Activated effector memory CD4-positive, alpha-beta T cell treated with Interleukin-2 at 50 U/mL for 16 hours (primary cell): ENCODE measurements at places on chromosomes 5 and 9.

DNA sequence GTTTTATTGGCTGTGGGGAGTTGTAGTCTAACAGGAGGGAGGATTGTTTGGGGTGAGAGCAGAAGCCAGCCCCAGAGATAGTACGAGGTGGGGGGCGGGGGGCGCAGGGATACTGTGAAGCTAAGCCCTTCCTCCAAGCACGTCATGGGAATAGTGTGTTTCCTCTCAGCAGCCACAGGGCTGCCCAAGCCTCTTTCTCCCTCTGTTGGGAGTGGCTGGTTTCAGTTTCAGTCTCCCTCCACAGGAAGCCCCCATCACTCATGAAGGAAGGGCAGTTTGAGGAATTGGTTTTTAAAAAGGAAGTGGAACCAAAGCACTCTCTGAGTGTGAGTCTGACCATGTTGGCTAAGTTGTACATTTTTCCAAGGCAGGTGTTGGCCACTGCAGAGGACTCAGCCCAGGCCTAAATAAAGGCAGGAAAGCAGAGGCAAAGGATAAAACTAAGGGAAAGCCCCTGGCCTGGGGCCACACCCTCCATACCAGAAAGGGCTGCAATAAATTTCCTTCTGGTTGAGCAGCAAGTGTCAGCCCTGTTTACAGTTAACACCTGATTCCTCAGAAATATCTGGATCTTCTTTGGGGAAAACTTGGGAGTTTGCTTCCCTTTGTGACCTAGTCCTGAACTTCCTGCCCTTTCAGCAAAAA, 3.2 kb downstream of the RAB24 start:
- DNase-seq = peak; percentile 26

GRCh38 chr5:93401634-93402213, 179.3 kb downstream of the NR2F1-AS1 start:
- no peak for DNase-seq

- DNase-seq = no peak
These were observed 54.5 kb downstream of the ZNF366 start for GRCh38 chr5:72452515-72453245.

DNA sequence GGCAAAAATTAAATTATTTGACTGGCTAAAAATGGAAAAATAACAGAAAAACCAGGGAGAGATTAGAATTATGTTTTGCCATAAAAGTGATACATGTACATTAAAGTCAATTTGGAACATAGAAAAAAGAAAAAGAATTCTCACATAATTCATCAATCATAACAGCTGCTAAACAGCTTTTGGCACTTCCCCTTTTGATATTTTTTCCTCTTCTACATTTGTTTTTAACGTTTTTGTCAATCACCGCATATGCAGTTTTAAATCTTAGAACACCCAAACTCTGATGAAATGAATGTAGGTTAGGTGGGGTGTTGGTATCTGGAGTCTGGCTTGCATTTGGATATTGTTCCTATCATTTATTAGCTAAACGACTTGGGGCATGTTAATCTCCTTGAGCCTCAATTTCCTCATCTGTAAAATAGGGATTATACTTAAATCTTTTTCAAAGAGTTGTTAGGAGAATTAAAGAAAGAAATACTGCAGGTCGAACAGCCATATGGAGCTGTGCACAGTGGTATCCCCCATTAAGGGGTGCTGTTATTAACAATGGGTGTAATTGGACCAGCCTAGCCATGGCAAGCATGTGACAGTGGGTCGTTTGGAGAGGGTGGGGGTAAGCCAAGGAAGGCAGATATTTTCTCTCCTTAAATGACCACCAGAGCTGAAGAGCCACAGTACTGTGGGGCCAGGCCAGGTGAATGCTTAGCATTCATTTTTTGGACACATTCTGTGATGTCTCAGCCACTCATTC, 22.6 kb downstream of the NPR3 start:
- DNase-seq = no peak

GRCh38 chr9:5718296-5719032, 89.6 kb downstream of the RIC1 start:
- no peak for DNase-seq

GRCh38 chr9:133048595-133048994, 13.2 kb upstream of the CEL start:
- DNase-seq = no peak

- peak; percentile 9 for DNase-seq
These were observed 22.5 kb upstream of the NINJ1 start for GRCh38 chr9:93156475-93157008.

DNA sequence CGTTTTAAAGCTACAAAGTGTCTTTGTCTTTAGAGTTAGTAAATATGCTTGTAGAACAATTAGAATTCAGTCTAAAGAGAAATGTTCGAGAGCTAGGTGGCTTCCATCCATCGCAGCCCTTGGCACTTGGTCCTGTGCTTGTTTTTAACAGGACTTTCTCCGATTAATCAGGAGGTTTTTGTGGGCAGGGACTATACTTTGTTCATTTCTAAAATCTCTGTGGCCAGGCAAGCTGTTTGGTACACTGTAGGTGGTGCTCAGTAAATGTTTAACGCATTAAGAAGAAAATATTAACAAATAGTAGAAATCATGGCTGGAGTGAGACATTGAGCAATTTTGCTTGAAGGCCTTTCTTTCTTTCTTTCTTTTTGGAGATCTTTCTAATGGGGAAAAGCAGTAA, 20.8 kb downstream of the AGXT2 start:
- DNase-seq = no peak

- DNase-seq = no peak
These were observed 8.4 kb downstream of the EEIG1 start for GRCh38 chr9:127972236-127972871.

DNA sequence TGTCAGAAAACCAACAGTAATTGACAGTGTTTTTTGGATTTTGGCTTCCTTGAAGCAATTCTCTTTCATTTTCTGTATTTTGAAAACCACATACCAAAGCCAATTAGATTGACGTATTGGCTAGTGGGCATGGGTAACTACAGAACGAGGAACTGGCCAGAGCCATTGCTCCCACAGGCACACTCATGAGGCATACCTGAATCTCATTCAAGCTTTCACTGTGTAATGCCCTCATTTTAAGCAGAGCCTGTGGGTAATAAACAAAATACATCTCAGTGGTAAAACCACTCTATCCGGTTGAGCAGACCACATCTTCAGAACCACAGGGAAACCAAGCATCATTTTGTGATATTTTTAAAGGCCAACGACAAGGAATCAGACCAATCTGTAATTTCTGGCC, 394.1 kb downstream of the ZNF608 start:
- DNase-seq = no peak

DNA sequence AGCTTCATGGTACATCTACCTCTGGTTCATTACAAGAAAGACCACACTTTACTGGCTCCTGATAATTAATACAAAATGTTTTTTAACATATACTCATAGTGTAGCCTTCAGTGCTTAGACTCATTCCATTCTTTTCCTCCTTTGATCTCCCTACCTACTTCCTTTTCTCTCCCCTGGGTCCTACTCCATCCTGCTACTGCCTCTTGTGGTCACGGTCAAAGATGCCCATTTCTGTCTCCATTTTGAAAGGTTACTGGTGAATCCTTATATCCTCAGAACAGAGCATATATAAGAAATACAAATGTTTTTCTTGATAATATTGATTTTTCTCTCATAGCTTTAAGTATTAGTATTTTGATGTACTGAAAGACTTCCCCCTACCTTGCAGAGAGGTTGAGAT, 375.9 kb downstream of the ARRDC3 start:
- no peak for DNase-seq

GRCh38 chr5:98414938-98415337, 358.5 kb upstream of the RGMB start:
- no peak for DNase-seq

- no peak for DNase-seq
These were observed 39.1 kb downstream of the SPEF2 start for GRCh38 chr5:35656721-35657120.

DNA sequence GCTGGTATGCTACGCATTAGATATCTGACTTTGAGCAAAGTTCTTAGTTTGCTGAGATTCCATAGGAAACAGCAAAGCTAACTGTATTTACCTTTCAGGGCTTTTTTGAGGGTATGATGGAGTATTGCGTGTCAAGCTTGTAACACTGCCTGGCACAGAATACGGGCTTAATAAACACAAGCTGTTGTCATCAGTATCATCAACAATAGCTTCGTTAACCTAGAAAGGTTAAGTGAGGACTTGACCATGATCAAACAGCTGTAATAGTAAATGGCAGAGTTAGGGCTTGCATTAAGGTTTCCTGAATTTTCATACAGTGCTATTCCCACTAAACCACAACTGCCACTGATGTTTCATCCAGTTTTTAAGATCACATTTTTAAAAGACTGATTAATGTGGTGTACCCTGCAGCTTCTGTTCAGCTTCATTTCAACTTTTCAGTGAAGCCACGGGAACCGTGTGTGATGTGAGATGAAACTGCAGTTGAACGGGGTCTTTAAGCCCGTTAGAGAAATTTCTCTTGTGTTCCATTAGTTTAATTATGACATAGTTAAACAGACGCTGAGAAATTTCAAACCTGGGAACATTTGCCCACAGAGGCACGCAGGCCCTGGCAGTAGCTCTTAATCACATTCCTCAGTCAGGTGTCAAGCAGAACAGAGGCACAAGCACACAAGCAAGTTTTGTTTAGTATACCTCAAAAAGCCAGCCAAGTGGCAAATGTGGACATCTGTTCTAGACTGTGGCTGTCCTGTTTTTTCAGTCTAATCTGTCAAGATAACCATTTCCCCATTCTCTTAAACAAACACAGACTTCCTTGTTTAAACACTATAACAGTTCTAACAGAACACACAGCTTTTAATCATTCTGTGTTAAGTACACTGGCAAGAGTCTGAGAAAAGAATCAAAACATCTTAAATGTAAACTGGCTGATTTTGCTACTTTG, 147.1 kb downstream of the ZNF608 start:
- DNase-seq = no peak

DNA sequence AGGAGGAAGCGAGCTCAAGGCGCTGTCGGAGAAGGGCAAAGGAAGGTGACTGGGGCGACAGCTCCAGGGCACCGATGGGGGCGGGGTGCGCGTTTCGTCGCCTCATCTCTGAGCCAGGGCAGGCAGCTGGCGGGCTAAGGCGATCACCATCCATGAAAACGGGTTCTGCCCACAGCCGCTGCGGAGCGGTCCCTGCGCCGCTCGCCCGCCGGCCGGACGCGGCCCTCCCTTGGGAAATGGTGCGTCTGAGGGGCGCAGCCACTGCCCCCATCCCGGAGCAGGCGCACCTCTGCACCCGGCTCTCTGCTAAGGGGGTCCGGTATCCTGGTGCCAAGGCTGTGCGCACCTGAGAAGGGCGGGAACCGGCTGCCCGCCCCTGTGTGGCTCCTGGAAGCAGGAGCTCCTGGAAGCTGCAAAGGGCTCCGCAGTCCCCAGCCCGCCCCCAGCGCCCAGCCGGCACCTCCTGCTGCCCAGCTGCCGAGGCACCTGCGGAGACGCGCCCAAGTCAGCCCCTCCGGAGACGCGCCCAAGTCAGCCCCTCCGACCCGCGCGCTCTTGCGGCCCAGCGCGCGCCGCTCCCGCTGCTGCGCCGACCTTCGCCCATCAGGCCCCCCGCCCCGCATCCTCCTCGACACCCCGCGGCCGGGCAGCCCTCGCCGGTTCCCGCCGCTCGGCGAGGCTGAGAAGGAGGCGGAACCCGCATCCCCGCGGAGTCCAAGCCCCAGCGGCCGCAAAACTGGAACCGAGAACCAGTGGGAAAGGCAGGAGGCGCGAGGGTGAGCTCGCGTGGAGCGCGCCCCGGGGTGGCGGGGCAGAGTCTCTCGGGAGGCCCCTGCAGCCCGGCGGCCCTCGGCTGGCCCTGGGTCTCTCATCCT, 757 bp downstream of the ANKRD34B start:
- no peak for DNase-seq

DNA sequence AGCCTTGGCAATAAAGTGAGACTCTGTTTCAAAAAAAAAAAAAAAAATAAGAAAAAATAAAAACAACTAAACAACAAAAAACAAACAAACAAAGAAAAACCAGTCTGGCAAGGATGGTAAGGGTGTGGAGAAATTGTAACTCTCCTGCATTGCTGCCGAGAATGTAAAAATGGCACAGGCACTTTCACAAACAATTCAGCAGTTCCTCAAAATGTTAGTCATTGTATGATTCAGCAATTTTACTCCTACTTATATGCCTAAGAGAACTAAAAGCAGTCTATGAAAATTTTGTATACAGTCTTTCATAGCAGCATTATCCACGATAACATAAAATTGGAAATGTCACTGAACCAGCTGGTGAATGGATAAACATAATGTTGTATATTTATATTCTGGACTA, 280.4 kb downstream of the CDH9 start:
- DNase-seq = no peak

- no peak for DNase-seq
These were observed 45.4 kb downstream of the PPP2R2B start for GRCh38 chr5:146832985-146833732.

- DNase-seq = no peak
These were observed 99.1 kb upstream of the PIK3R1 start for GRCh38 chr5:68116408-68116807.

GRCh38 chr5:2024986-2025721, 142.4 kb upstream of the IRX4 start:
- DNase-seq = no peak

DNA sequence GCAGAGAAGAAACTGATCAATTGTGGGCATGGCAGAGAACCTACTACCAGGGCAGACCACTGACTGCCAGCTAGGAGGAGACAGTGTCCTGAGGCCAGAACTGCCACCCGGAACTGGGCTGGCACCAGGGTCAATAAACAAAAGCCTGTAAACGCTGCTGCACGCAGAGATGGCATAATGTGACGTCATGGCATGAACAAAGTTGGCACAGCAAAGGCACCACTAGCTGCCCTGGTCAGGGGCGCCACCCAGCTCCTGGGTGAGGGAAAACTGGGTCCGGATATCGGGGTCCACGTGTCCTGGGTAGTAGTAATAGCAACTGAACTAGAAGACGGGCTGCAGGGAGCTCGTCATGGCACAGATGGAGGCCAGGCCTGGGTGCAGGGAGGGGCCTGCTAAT, 32.1 kb downstream of the DYNC2I2 start:
- no peak for DNase-seq
